ENCODE measurements at places on chromosomes 7 and 10. TPM values are rescaled to one million over a fixed set of nuclear protein-coding genes. Genes with fewer than 3 reads are reported as not detected.

GRCh38 chr7:45080958-45081669 lies 7.7 kb downstream of the NACAD start:
- DNase-seq = peak; percentile 77

GRCh38 chr7:117949232-117949631 lies 76.0 kb upstream of the CTTNBP2 start:
- DNase-seq = no peak

GRCh38 chr10:121490871-121491519 lies 107.2 kb downstream of the FGFR2 start:
- DNase-seq = peak; percentile 4

- no peak for DNase-seq
Observed at GRCh38 chr10:86900955-86901354, 56.5 kb downstream of the MMRN2 start.

- DNase-seq = no peak
Observed at GRCh38 chr7:106283501-106283830, 1.3 kb downstream of the NAMPT start.

DNA sequence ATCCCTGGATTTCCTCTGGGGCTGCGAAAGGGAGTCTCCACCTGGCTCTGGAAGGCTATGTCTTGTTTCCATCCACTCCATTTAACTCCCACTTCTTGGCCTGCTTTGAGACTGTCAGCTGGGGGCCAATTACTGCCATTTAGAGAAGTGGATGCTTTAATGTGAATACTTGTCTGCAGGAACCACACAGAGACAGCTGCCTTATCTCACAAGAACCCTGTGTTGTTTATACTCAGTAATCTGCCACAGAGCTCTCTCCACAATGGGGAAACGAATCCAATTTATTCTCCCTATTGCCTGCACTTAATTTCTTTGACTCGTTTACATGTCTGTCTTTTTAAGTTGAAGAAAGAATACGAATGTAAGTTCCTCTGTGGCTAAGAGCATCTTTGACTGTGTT lies 787.0 kb upstream of the C7orf33 start:
- no peak for DNase-seq

- DNase-seq = no peak
Observed at GRCh38 chr10:90977855-90978486, 57.1 kb upstream of the ANKRD1 start.

GRCh38 chr7:137978464-137979237 lies 23.2 kb downstream of the CREB3L2 start:
- peak; percentile 89 for DNase-seq

DNA sequence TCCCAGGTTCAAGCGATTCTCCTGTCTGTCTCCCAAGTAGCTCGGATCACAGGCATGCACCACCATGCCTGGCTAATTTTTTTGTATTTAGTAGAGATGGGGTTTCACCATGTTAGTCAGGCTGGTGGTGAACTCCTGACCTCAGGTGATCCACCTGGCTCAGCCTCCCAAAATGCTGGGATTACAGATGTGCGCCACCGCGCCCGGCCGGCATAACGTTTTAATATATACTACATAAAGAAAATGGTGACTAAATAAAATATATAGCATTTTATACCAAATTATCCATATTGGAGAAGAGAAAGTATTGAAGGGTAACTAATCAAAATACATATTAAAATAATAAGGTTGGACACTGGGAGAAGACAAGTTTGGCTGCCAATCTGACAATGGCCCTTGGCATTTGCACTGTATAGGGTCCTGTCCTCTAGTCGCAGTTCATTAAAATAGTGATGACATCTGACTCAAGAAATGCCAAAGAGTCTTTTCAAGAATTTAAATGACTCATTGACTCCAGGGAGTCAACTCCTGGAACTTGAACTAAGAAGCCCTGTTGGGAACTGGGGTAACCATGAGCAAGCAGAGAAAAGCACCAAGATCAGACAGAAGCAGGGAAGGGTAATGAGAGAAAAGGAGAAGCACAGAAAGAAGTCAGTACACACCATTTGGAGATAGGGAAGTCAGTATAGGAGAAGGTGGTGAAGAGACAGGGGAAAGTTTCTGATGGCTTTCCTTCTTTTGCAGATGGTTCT lies 91.1 kb downstream of the CH25H start:
- DNase-seq = no peak

DNA sequence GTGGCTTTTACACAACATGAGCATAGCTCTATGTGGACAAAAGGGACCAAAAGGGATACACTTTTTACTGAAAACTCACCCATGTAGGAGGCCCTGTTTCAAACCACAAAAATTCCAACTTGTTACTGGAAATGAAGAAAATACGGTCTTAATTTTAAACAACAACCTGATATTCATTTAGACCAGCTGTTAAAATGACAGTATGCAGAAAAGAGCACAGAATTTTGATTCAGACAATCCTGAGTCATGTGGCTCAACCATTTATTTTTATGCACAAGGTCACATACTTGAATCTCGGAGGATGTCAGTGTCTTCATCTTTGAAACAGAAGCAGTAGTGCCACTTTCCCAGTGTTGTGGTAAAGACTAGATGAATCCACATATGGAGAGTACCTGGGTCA lies 426.5 kb upstream of the NFE2L3 start:
- no peak for DNase-seq

DNA sequence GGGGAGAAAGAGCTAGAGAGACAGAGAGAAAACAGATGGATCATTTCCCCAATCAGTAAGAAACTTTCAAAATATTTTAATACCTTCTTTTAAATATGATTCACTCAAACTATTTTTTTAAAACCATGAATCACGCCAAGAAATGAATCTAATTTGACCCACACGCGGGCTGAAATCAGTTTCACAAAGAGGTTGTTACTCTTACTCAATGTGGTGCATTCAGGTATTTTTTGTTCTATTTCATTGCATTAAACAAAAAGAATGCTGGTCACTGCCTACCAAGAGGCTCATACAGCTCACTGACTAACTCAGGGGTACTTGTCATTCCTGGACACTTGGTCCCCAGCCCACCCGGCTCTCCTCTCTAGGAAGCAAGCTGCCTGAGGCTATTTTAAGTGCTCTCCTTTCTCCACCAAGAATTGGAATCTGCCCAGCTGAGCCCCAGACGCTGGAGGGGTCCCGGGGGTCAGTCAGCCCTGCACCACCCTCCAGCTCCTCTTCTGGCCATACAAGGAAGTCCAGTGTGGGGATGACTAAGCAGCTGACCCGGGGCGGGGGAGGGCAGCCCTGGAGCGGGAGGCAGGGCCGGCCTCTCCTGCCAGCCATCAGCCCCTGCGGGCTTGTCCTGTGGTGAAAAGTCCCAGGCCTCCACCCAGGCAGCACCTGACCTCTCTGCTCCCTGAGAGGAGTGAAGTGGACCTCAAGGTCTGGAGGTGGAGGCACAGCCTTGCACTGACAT lies 21.7 kb upstream of the PFKP start:
- DNase-seq = peak; percentile 91

DNA sequence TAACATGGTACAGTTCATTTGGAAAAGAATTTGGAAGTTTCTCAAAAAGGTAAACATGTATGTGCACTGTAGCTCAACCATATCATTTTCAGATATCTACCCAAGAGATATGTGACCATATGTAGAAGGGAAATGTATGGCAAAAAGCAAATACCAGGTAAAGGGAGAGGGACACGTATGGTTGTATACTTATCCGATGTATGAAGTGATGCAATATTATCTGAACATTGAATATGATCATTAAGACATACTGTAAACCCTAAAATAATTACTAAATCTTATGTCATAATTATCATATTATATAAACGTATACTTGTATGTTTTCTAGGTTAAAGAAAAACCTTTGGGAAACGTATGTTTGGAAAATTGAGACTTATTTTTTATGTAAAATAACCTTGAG lies 367.5 kb upstream of the KCND2 start:
- DNase-seq = no peak

- peak; percentile 69 for DNase-seq
Observed at GRCh38 chr10:5496261-5497250, 2.8 kb downstream of the CALML5 start.

DNA sequence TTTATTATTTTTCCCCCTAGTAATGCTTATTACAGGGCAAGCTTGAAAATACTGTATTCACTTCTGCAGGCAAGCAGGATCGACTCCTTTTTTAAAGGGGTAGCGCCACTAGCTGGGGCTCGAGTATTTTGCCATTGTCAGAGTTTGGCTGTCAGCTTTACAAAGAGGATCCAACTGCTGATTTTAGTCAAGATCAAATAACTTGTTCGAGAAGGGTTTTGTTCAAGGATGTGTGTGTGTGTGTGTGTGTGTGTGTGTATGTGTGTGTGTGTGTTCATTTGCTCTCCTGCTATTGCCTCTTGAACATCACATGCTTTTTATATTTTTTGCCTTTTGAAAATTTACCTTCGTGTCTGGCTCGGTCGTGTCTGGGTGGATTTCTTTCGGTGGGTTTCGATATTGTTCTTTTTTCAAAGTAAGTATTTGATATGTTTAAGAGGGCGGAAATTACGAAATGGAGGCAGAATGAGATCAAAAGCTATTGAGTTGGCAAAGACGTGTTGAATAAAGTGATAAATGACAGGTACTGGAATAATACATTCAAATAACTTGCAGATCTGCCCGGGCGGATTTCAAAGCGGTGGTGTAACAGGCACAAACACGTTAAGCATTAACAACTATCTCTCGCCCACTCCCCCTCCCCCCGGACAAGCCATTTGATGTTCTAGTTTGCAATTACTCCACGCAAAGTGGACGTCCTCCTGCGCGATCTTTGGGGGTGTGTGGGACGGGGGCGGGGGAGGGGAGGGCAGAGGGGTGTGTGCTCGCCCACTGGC lies 1.1 kb downstream of the ARID5B start:
- peak; percentile 83 for DNase-seq

GRCh38 chr10:30505543-30506298 lies 71.7 kb downstream of the MAP3K8 start:
- no peak for DNase-seq

- DNase-seq = no peak
Observed at GRCh38 chr7:36082910-36083309, 70.1 kb upstream of the EEPD1 start.

Gene VWDE
- total RNA-seq = 0.10 TPM

Gene UPK3B
- total RNA-seq = 0.37 TPM

Gene ABCA13
- total RNA-seq = 0.19 TPM

Gene COBL
- 0.46 TPM for total RNA-seq

Gene ATP6V0A4
- not detected for total RNA-seq

Gene WEE2
- total RNA-seq = not detected

Gene TDRD1
- total RNA-seq = 0.48 TPM

Gene MCM10
- total RNA-seq = 0.76 TPM

Gene SPDYE8
- total RNA-seq = not detected

Gene SLC29A4
- total RNA-seq = 0.90 TPM

Gene EBF3
- 8.7 TPM for total RNA-seq

Gene WDFY4
- 6.8 TPM for total RNA-seq

Gene FAM13C
- total RNA-seq = 18.7 TPM

Gene RTKN2
- total RNA-seq = 0.14 TPM

Gene CHN2
- 8.4 TPM for total RNA-seq

Gene DENND2A
- 26.4 TPM for total RNA-seq

Gene OR13A1
- not detected for total RNA-seq

Gene ANKRD30A
- not detected for total RNA-seq

Gene SEMA3E
- 1.9 TPM for total RNA-seq

Gene PTPRN2
- 1.6 TPM for total RNA-seq

Gene SPDYE11
- total RNA-seq = not detected

Gene FXYD4
- not detected for total RNA-seq

Gene SLC16A9
- total RNA-seq = 6.1 TPM

Gene DOCK4
- 26.1 TPM for total RNA-seq

Data from posterior vena cava (tissue), 2 donors.